ENCODE measurements at places on chromosomes 1 and 21.

DNA sequence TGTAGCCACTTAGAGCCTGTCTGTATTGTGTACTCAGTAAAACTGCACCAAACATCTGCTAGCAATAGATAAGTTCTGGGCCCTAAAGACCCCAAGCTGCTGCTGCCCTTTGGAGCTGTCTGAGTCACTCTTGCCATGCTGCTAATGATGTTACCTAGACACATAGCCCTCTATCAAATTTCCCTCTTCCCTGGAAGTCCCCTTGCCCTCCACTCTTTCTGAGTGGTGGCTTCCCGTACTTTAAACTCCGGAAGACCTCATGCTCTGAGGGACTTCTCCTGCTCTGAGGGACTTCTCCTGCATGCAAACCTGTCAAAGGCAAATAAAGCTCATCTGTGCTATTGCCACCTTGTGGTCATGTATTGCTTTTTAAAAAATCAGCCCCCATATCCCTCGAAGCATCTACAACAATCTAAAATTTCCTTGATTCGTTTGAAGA is 34.0 kb downstream of the FH start:
- DNase-seq = no peak

DNA sequence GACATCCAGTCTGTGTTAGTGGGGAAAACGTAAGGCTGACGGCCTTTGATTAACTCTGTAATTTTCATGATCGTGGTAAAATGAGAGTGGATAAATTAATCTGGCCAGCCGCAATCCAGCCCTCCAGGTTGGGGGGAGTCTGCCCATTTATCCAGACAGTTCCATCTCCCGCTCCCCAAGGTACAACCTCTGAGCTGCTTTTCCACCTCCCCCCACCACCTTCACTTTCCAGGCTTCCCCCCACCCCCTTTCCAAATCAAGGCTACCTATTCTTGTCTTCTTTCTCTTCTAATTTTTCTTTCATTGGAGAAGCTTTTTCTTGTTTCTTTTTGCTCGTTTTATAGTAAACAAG is 6.0 kb downstream of the MIER1 start:
- no peak for DNase-seq

- no peak for DNase-seq
Measured at GRCh38 chr1:201376464-201377374, 761 bp downstream of the TNNT2 start.

DNA sequence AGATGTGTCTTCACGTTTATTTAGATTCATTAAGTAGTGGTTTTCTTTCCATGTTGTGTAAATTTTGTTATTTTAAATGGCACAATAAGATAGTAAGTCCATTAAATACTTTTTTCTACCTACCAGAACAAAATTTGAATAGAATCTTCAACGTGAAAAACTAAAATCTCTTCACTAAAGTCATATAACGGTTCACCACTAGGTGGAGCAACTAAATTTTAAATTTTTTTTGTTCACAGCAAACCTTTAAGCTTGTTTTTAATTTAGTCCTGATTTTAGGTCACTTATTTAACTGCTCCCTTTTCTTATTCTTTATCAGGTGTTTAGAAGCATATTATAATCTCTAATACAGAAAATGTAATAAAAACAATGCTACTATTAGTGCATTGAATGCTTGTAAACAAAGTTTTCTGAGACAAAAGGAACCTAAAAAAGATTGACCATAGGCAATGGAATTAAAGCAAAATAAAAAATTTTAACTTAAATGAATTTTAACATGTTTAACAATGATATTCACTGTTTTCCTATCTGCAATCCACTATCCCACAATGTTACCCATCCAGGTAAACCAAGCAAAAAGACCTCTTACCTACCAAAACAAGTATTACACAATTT is 28.3 kb upstream of the PKN2 start:
- DNase-seq = no peak

GRCh38 chr1:231338270-231339128 is at the start of gene SPRTN:
Gene SPRTN (plus strand): TSS chr1:231338293. CDS start chr1:231338384, 91 bp downstream.
- DNase-seq = no peak

GRCh38 chr1:108878678-108879077 is 1.9 kb downstream of the GPSM2 start:
- no peak for DNase-seq

GRCh38 chr1:69520326-69520725 is 47.4 kb upstream of the LRRC7 start:
- DNase-seq = no peak

DNA sequence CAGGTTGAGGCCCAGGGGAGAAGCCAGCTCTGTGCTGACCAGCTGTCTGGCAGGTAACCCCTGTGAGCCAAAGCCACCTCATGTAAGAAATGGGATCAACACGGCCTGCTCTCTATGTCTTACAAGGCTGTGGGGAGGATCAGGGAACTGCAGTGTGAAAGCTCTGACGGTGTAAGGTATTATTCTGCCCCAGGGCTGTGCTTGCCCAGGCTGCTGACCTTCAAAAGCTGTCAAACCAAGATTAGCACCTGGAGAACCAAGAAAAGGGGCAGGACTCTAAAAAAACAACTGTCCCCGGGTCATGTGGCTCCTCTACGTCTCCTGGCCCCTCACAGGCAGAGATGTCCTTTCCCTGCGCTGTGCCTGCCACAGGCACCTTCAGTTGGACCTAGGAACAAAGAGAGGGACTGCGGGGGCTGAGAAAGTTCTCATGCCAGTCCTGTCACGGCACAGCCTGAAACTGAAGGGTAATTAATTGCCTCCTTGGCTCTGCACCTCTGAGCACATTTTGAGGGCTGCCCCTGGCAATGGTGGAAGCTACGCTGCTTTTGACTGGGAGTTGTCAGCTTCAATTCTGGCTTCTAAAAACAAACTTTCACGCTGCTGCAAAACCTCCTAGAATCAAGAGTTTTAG is 77.6 kb downstream of the PGBD5 start:
- no peak for DNase-seq

DNA sequence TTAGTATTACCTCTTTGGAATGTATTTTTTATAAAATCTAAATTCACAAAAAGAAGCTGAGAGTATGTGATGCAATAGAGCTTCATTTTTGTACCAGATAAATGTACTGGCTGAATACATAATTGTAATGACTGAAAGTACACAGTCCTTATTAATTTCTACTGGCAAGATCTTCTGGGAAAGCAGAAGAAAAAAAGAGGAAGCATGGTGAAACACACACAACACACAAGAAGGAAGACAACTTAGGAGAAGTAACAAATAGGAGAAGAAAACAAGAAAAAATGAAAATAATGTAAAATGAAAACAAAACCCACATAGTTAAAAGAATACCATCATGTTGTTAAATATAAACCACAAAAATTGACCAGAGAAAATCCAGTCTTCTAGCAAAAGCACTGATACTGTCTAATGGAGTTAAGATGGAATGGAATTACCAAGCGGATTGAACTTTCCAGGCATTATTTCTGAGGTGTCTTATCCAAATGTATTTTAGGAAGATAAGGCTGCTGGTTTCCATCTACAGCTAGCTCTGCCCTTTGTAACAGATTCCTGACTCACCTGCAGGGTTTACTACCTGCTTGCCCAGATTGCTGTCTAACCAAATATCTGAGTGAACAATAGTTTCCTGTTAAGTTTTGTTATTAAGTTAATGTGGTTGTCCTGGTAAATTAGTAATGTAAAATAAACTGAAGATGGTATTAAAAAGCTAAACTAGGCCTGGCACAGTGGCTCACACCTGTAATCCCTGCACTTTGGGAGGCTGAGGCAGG is 4.5 kb upstream of the COP1 start:
- DNase-seq = no peak

DNA sequence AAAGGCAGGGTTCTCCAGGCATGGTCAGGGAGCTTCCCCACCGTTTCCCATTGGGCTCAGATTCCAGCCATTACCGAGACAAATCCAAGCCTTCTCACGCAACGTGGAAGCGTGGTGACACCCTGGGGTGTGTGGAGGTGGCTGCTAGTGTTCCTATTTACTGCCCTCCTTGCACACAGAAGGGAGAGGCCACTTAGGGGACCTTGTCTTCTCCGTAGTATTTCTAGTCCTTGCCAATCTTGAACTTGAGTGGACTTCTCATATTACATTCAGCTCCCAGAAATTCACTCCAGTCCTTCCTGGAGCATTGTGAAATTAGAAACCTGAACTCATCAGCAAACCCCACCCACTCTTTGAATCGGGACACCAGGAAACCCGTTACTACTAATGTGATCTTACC is 131.6 kb downstream of the AJAP1 start:
- DNase-seq = no peak

DNA sequence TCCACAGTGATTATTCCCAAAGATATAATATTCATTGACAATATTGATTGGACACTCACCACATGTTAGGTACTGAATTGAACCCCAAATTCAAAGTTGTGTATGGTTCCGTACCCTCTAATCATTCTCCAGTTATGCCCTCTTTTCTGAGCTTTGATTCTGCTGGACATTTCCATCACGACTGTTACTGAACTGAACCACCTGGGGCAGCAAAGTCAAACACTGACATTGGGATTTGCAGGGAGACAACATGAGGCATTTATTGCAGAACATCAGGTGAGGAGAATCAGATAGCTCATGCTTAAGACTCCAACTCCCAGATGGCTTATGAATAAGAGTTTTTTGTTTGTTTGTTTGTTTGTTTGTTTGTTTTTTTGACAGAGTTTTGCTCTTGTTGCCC is 420.9 kb downstream of the DISC1 start:
- DNase-seq = no peak

GRCh38 chr1:11703357-11704193 is 12.1 kb downstream of the DRAXIN start:
- no peak for DNase-seq

GRCh38 chr1:200184196-200184595 is 156.7 kb downstream of the NR5A2 start:
- no peak for DNase-seq

DNA sequence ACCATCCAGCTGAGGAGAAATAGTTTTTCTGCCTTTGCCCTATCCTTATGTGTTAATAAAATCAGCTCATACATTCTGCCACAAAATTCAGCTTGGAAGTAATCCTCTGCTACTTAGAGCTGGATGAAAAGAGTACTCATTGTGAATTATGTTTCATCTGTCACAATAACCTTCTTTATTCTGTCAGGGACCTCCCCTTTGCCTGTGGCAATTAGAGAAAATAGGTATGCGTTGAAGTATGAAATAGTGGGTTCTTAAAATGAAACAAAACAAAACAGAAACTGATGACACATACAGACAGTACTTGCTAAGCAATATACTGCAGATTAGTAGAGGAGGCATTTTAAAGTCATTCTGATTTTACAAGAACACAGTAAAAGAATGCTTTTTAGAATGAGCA is 578.5 kb downstream of the USP25 start:
- DNase-seq = no peak

GRCh38 chr1:7888248-7889081 is 35.6 kb upstream of the UTS2 start:
- DNase-seq = no peak

GRCh38 chr1:234833118-234833517 is 223.1 kb upstream of the IRF2BP2 start:
- no peak for DNase-seq

DNA sequence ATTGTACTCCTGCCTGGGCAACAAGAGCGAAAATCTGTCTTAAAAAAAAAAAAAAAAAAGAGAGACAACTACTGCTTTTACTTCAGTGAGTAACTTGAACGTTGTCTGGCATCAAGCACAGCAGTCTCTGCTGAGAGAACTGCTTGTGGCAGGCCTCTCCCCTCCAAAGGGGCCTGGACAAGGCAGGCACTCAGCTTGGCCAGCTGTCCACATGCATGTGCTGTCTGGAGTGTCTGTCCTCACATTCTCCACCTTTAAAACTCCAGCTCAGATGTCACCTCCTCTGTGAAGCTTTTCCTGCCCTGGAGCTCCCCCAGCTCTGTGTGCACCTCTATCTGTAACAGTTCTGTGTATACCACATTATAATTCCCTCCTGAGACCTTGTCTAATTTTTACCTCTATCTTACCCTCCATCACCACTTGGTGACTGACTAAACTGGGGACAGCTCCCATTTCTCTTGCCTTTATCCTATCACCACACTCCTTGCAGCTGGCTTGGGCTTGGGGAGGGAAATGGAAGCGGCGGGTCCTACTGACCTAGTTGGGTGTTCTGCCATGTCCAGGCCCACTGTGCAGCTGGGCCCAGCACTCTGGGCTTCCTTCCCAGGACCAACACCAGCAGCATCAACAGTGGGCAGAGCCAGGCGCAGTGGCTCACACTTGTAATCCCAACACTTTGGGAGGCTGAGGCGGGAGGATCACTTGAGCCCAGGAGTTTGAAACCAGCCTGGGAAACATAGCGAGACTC is 71.4 kb upstream of the ARTN start:
- no peak for DNase-seq

DNA sequence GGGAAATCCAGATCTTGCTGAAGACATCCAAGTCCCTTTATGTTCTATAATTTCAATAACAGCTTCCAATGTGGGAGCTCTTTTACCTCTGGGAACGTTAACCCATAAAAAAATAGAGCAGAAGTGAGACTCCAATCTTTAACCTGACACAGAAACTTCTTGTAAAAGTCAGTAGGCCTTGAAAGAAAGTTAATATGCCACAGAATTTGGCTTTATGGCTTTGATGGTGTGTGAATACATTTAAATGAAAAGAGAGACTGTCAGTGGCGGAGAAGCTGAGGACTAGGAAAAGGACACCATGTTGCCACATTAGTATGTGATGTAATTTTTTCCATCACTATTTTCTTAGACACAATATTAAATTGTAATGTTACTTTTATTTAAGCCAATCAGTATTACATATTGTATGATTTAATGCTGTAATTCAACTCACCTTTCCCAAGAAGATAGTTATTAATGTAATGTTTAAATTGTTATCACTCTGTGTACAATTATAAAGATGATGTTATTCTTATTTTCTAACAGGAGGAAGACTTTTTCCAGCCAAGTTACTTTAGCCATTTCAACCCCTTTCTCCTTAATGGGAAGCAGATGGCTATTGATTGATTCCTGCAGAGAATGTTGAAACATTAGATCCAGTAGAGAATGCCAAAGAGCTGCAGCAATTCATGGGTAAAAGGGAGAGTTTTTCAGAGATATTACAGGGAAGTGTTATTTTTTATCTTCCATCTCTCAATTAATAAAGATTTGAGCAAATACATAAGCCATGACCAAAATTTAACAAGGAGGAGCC is 17.5 kb upstream of the CLDN8 start:
- peak; percentile 44 for DNase-seq

GRCh38 chr1:92299477-92300150 is 755 bp downstream of the RPAP2 start:
- no peak for DNase-seq

DNA sequence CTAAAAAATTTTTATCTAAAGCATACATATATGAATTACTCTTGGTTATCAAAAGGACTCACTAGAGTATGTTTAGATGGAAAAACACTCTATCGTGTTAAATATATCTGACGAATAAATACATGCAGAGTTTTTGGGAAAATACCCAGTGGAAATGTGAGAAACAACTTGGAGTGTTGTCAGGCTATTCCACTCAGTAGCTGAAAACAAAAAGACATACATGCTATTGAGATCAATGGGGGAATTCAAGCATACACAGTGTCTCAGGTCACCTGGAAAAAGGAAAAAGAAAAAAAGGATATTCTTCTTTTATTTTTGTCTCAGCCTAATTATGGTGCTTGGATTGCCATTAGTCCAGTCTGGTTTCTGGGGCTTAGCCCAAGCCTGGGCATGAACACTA is 247.0 kb upstream of the LYPLAL1 start:
- DNase-seq = no peak
